ENCODE measurements at places on chromosomes 13 and 19. TPM values are rescaled to one million over a fixed set of nuclear protein-coding genes. Genes with fewer than 3 reads are reported as not detected.
A peak's percentile ranks its signal among the peaks of the same experiment; 100 is the strongest.

- H3K27ac ChIP-seq, result no peak overlapping the region
- H3K27me3 ChIP-seq, result no peaks in the 10 kb centered on the region
- H3K4me3 ChIP-seq, result no peak overlapping the region
- no peak for DNase-seq
- no peaks in the 10 kb centered on the region for H3K4me1 ChIP-seq
Measured at GRCh38 chr19:33482476-33482875, 39.1 kb downstream of the PEPD start.

GRCh38 chr13:110944121-110944967, 29.5 kb upstream of the ANKRD10 start:
- H3K27me3 ChIP-seq, result no peaks in the 10 kb centered on the region
- H3K4me1 ChIP-seq, result peaks cover 10% of the 10 kb centered on the region
- H3K27ac ChIP-seq, result no peak overlapping the region
- no peak overlapping the region for H3K4me3 ChIP-seq
- DNase-seq, result no peak

- no peaks in the 10 kb centered on the region for H3K27me3 ChIP-seq
- H3K36me3 ChIP-seq, result no peaks in the 10 kb centered on the region
- H3K4me1 ChIP-seq, result no peaks in the 10 kb centered on the region
- no peak for DNase-seq
- H3K27ac ChIP-seq, result no peak overlapping the region
- H3K4me3 ChIP-seq, result no peak overlapping the region
Measured at GRCh38 chr13:94269557-94269956, 209.9 kb downstream of the DCT start.

DNA sequence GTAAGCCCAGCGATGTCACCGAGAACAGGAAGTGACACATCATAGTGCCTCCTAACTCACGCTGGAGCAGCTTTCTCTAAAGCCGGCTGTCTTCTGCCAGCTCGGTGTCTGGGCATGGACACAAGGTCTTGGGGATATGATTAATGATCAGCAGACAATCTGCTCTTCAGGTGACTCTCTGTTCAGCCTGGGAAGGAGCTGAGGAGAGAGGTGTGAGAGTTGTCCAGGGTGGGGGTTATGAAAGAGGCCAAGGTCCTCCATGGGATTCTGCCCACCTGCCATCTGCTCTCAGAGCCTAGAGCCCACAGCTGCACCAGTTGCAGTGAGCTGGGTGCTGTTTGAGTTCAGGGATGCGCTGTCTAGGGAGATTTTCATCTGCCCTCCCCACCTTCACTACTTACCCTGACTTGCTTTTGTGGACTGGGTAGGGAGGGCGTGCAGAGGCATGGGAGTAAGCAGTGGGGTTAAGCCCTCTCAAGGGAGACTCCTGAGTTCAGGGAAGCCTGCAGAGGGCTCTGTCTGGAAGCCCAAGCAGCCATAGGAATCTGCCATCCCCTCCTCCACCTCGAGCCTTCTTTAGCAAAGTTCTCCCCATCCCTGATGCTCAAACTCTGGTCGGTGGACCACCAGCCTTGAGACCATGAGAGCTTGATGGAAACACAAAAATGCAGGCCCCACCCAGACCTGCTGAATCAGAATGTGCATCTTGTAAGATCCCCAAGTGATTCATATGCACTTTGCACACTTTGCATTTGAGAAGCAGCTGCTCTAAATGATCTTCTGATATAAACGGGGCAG, 539.7 kb downstream of the RFC3 start:
- H3K4me3 ChIP-seq, result no peak overlapping the region
- H3K27ac ChIP-seq, result no peak overlapping the region
- no peaks in the 10 kb centered on the region for H3K36me3 ChIP-seq
- DNase-seq, result no peak

DNA sequence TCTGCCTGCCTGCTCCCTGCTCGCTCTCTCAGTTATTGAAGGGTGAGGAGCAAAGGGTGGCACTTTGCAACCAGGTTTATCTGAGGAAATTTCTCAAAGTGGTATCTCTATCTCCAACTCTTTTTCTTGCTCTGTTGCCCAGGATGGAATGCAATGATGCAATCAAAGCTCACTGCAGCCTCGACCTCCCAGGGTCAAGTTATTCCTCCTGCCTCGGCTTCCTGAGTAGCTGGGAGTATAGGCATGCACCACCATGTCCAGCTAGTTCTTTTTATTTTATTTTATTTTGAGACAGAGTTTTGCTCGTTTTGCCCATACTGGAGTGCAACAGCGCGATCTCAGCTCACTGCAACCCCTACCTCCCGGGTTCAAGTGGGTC, 4.9 kb downstream of the ACTMAP start:
- no peaks in the 10 kb centered on the region for H3K36me3 ChIP-seq
- DNase-seq, result no peak
- peak overlapping the region; percentile 41 for H3K27ac ChIP-seq
- H3K4me3 ChIP-seq, result no peak overlapping the region

Gene GPR4
- 3.2 TPM for polyA plus RNA-seq

Gene B3GNT8
- 1.3 TPM for polyA plus RNA-seq

Gene KLK8
- 4.9 TPM for polyA plus RNA-seq
